ENCODE measurements at places on chromosomes 4 and X.

GRCh38 chrX:119411959-119412358, 12.8 kb downstream of the SLC25A43 start:
- DNase-seq, result no peak

DNA sequence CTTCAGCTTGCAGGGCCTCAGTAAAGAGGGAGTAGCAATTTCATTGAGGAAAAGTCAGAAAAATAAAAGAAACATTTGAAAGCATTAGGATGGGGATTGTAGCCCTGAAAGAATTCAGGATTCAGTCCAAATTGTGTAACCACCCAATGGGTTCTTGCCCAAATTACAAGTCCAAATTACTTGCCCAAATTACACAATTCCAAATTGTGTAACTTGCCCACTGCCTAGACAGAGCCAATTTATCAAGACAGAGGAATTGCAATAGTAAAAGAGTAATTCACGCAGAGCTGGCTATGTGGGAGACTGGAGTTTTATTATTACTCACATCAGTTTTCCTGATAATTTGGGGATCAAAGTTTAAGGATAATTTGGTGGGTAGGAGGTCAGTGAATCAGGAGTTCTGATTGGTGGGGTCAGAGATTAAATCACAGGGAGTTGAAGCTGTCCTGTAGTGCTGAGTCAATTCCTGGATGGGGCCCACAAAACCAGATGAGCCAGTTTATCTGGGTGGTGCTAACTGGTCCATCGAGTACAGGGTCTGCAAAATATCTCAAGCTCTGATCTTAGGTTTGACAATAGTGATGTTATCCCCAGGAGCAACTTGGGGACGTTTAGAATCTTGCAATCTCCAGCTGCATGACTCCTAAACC, 18.1 kb upstream of the PAGE5 start:
- DNase-seq, result no peak

GRCh38 chr4:67727124-67727850, 26.3 kb upstream of the UBA6 start:
- DNase-seq, result no peak

DNA sequence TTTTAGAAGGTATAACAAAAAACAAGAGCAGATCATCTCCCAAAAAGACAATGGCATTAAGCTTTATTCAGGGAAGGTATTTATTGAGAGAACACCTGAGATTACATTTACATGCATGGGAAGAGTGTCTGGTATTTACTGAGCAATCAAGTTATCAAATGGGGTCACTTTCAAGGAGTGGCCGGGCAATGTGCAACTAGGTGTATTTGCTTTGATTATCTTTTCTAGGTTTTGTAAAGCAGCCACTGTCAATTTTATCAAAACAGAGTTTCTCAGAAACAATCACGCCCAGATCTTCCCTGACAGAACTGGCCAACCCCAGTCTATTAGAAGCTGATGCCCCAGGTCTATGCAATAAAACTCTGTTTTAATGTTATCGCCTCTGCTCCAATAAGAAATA, 169.5 kb downstream of the GLRA2 start:
- DNase-seq, result no peak

DNA sequence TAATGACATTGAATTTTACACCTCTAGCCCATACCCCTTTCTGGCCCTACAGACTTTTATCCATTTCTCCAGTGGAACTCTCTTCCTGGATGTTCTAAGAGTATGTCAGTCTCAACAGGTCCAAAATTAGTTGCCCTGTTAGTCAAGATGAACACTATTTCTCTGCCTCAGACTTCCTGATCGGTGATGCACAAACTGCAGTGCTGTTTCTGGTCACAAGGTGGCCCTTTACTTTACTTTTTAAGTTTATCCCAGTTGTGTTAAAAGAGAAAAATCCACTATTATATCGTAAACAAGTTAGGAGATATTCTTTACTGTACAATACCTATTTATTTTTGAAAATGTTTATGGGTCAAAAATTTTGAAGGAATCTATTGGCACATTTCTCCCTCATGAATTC, 13.1 kb downstream of the TCEAL7 start:
- DNase-seq, result no peak

DNA sequence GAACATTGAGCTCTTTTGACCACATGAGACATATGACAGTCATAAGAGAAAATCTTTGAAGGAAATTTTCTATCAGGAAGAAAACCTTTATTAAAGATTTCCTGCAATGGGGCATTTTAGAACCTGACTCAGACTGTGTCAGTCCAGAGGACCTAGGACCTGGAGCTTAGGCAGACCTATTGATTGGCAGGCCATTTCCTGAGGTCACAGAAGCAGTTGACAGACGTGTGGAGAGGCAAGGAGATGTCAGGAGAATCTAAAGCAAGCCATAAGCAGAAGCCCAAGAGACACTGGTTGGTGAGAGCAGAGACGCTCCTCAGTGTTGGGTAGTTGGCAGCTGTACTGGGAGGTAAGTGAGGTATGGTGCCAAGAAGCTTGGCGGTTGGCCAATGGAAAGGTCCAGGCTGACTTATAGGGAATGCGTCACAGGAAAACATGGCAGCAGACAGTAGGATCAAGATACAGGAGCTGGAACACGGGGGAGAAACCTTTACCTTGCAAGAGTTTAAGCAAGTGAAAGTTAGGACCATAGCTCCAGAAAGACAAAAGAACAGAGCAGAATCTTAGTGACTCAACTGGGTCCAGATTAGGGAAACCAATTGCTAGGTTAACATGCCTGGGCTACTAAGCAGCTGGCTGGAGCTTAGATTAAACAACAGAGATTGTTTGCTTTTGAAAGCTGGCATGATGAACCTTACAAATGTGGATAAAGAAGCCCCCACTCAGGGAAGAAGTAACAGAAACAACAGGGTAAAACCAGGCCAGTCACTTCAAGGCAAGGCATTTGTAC, 18.6 kb downstream of the PALLD start:
- no peak for DNase-seq

DNA sequence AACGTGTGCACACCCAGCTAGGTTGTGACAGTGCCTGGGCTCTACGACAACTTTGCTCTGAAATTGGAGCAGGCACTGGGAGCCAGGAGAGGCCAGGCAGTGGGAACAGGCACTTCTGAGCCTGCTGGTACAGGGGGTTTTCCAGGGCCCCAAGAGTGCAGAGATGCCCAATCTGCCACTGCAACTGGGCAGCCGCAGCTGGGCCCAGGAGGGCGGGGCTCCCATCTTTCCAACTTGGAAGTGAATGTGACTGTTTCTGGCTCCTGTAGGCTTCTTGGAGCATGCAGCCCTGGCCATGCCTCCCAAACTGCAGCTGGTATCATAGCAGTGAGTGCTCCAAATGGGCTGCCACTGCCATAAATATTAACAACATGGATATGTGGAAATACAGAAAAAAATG, 465.1 kb upstream of the PABPC4L start:
- no peak for DNase-seq

GRCh38 chrX:116417214-116417613, 19.2 kb upstream of the SLC6A14 start:
- DNase-seq, result no peak

- no peak for DNase-seq
Observed at GRCh38 chr4:37885496-37885895, 5.4 kb upstream of the TBC1D1 start.

DNA sequence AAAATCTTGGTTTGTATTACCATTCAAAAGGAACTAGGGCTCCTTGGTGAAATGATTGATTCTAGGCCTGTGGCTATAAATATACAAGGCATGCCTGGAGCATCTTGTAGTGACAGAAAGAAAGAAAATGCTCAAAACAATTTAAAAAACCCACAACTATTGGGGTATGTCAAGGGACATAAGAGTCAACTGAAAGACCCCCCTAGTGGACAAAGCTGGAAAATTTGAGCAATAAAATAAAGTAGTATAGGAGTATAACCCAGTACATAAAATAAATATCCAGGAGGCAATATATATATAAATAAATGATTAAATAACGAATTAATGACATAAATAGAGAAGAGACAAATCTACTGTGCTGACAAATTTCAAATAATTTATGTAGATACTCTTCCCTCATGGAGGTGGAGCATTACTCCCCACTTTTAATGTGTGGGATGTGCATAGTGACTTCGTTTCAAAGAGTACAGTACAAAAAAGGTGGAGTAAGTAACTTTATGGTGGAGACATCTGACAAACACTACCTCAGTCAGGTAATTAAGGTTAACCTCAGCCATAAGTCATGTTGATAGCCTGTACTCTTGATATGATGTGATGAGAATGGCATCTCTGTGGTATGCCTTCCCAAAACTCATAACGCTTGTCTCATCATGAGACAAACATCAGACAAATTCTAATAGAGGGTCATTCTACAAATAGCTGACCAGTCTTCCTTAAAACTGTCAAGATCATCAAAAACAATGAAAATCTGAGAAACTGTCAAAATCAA, 185.0 kb upstream of the GLRA2 start:
- DNase-seq, result no peak

GRCh38 chr4:138772366-138772765, 243.2 kb upstream of the NOCT start:
- DNase-seq, result no peak

DNA sequence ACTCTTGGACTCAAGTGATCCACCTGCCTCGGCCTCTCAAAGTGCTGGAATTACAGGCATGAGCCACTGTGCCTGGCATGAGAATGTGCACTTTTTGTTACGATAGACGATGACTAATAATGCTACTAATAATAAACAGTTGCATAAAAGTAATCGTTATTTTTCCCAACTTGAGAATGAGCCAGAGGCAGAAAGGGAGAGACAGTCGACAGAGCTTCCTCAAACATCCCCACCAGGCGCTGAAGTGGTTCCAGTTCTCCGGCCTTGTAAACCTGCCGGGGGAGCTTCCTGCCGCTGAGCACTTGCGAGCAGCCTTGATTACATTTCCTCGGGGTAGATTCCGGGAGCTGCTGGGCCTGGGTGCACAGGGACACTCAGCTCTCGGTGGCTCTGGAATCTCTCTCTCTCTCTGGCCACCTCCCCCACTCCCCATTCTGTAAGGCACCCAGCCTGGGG, 8.9 kb upstream of the HTRA3 start:
- no peak for DNase-seq

- DNase-seq, result no peak
Observed at GRCh38 chrX:94908171-94908570, 1234.2 kb downstream of the FAM133A start.

DNA sequence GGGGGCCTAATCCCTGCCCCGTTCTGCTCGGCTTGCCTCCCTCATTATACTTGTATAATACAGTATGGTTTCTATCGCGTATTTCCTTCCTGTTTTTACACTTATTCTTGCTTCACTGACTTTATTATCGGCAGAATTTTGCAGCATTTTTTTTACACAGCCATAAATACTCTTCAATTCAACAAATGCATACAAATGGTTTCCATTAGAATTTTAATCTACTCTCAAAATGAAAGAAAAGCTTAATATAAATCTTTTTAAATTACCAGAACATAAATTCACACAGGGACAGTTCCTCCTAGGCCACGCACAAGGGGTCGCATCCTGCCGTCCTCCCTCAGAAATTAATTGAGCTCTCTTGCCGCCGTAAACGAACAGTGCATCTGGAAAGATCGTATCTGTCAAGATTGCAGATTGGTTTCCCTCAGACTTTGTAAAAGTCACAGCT, 42.9 kb downstream of the DCTD start:
- no peak for DNase-seq

Data from retina (tissue), 1 donor.